NCI-H2171 (cell line): ENCODE measurements at places on chromosomes 4 and X.

DNA sequence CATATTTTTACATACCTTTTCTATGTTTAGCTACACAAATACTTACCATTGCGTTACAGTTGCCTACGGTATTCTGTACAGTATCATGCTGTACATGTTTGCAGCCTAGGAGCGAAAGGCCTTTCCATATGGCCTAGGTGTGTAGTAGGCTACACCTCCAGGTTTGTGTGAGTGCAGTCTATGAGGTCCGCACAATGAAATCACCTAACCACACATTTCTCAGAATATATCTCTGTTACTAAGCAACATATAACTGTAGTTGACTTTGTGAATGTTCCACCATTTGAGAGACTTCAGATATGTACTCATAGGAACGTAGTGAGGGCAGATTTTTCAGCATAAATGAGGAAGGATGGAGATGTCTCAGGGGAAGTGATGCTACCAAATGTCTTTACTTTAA is 62.6 kb downstream of the WWC2 start:
- DNase-seq, result no peak

GRCh38 chr4:162700815-162701361 is 465.8 kb downstream of the NAF1 start:
- DNase-seq, result no peak

- DNase-seq, result no peak
Measured at GRCh38 chrX:109966246-109966645, 36.7 kb upstream of the TMEM164 start.

GRCh38 chrX:123801901-123802300 is 58.0 kb upstream of the XIAP start:
- DNase-seq, result no peak

DNA sequence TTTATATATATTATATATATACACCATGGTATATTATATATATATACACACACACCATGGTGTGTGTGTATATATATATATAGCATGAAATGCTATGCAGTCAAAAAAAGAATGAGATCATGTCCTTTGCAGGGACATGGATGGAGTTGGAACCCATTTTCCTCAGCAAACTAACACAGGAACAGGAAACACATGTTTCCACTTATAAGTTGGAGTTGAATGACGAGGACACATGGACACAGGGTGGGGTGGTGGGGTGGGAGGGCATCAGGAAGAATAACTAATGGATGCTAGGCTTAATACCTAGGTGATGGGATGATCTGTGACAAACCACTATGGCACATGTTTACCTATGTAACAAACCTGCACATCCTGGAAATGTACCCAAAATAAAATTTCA is 293.6 kb upstream of the NDST3 start:
- DNase-seq, result no peak
